ENCODE measurements at places on chromosomes 7 and 10. TPM values are rescaled to one million over a fixed set of nuclear protein-coding genes. Genes with fewer than 3 reads are reported as not detected.

Gene BMPER
- 10.6 TPM for total RNA-seq

Gene TACR2
- total RNA-seq: not detected

Gene CLCN1
- 0.22 TPM for total RNA-seq

Gene CALML5
- 3.3 TPM for total RNA-seq

Gene NUTM2D
- total RNA-seq: 5.1 TPM

Gene EPHB6
- 17.3 TPM for total RNA-seq

Gene ANKRD30A
- not detected for total RNA-seq

Gene RPP30
- 64.0 TPM for total RNA-seq

Gene SLC18A3
- 1.3 TPM for total RNA-seq

Gene CYP2W1
- total RNA-seq: 14.5 TPM

Gene TRPV6
- total RNA-seq: 0.55 TPM

Gene CTAGE15
- total RNA-seq: 1.8 TPM

Gene NUTM2B
- 0.66 TPM for total RNA-seq

Gene ABCB4
- total RNA-seq: 4.6 TPM

Gene SLC13A4
- total RNA-seq: 0.60 TPM

Gene H2AZ2
- total RNA-seq: 221 TPM

Gene PNLIPRP3
- total RNA-seq: not detected

Gene RRP12
- total RNA-seq: 19.8 TPM

Gene OR9A2
- total RNA-seq: not detected

Gene MYH16
- total RNA-seq: not detected

Gene TRPV5
- 0.16 TPM for total RNA-seq

Gene BRAF
- 108 TPM for total RNA-seq

Gene SPDYE8
- total RNA-seq: not detected

Gene TMEM130
- total RNA-seq: 14.4 TPM

Gene FAM25A
- total RNA-seq: not detected

Gene STAMBPL1
- total RNA-seq: 25.1 TPM

Gene DRGX
- 1.3 TPM for total RNA-seq

Gene KLF14
- 0.16 TPM for total RNA-seq

Gene GLCCI1
- 69.4 TPM for total RNA-seq

Gene GPER1
- total RNA-seq: 4.1 TPM

Gene TCF7L2
- total RNA-seq: 21.1 TPM

Gene SLC39A12
- total RNA-seq: 18.0 TPM

Gene SPDYE2
- total RNA-seq: 0.27 TPM

Gene CPVL
- total RNA-seq: 7.9 TPM

Gene IFIT3
- 11.8 TPM for total RNA-seq

Gene NEUROG3
- total RNA-seq: not detected

Gene SNCG
- total RNA-seq: 33.3 TPM

Gene LGI1
- 12.0 TPM for total RNA-seq

Gene CTAGE4
- total RNA-seq: 2.7 TPM

Gene PLEKHS1
- 0.77 TPM for total RNA-seq

Gene DPYSL4
- total RNA-seq: 55.0 TPM

Gene JAKMIP3
- total RNA-seq: 1.4 TPM

Gene SLC35G1
- total RNA-seq: 8.0 TPM

Gene IKZF1
- 4.4 TPM for total RNA-seq

Gene TMEM196
- 9.7 TPM for total RNA-seq

Gene ETV1
- 20.0 TPM for total RNA-seq

Gene AUTS2
- 147 TPM for total RNA-seq

Gene FGFBP3
- 15.3 TPM for total RNA-seq

Gene CRYGN
- total RNA-seq: not detected
